ENCODE measurements at places on chromosomes 16 and 17.
A peak's percentile ranks its signal among the peaks of the same experiment; 100 is the strongest.

DNA sequence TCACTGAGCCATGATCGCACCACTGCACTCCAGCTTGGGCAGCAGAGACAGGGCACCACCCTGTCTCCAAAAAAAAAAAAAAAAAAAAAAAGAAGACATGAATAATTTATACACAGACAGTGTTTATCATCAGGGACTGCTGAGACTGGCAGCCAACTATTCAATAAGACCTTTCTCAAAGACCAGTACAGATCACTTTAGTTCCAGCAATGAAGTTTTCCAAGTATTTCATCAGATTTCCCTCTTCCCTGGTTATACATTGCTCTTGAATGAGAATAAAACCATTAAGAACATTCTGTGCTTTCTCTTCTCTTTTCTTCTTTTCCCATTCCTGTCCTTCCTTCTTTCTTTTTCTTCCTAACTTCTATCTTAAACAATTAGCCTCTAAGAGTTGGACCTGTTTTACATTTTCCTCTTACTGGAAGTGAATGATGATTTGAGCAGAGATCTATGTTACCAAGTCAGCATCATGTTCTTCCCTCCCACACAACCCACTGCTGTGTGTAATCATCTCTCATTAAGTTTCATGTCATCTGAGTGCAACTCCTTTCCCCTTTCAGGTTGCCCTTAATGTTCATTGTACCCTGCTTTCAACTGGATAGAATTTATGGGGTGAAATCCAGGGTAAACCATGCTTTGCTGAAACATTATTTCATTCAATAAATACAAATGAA is 35.9 kb upstream of the SMIM36 start:
- DNase-seq = no peak

GRCh38 chr16:53429221-53429943 is 4.9 kb upstream of the RBL2 start:
- peak; percentile 14 for DNase-seq

GRCh38 chr17:77428020-77428748 is 287.4 kb downstream of the SEC14L1 start:
- no peak for DNase-seq

DNA sequence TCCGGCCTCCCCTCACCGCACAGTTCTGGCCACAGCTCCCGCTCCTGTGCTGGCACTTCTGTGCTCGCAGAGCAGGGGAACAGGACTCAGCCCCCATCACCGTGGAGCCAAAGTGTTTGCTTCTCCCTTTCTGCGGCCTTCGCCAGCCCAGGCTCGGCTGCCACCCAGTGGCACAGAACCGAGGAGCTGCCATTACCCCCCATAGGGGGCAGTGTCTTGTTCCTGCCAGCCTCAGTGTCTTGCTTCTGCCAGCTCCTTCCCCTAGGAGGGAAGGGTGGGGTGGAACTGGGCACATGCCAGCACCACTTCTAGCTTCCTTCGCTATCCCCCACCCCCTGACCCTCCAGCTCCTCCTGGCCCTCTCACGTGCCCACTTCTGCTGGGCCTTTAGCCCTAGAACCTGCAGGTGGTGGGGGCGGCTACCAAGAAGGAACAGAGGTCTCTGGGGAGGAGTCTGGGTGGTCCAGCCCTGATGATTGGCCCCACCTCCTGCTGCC is 645 bp upstream of the ELMO3 start:
- DNase-seq = no peak

DNA sequence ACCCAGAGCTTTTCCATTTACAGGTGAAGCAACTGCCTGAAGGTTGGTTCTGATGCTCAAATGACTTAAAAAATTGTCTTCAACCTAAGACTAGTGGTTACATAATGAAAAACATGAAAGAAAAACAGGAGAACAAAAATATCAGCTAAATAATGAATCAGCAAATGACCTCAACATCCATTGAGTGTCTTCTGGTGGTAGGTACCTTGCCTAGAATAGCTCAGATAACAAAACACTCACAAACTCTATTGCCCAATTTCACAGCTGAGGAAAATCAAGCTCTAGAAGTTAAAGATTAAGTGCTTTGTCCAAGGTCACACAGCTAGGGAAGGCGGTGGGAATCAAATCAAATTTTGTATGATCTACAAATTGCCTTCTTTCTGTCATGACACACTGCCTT is 304.6 kb upstream of the CDH11 start:
- no peak for DNase-seq

- no peak for DNase-seq
These were observed 18.5 kb upstream of the KCTD5 start for GRCh38 chr16:2663553-2664546.

- DNase-seq = no peak
These were observed 34.9 kb downstream of the WNT9B start for GRCh38 chr17:46886310-46886663.

DNA sequence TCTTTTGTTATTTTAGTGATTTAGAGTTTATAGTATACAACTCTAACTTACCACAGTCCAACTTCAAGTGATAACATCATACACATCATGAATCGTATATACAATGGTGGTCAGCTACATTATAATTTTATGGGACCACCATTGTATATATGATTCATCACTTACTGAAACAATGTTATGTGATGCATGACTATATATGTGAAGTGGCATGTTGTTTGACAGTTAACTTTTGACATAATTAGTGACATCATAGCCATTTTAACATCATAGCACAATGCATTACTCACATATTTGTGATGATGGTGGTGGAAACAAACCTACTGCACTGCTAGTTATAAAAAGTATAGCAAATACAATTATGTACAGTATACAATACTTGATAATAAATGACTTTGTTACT is 21.9 kb downstream of the DYNLL2 start:
- no peak for DNase-seq

DNA sequence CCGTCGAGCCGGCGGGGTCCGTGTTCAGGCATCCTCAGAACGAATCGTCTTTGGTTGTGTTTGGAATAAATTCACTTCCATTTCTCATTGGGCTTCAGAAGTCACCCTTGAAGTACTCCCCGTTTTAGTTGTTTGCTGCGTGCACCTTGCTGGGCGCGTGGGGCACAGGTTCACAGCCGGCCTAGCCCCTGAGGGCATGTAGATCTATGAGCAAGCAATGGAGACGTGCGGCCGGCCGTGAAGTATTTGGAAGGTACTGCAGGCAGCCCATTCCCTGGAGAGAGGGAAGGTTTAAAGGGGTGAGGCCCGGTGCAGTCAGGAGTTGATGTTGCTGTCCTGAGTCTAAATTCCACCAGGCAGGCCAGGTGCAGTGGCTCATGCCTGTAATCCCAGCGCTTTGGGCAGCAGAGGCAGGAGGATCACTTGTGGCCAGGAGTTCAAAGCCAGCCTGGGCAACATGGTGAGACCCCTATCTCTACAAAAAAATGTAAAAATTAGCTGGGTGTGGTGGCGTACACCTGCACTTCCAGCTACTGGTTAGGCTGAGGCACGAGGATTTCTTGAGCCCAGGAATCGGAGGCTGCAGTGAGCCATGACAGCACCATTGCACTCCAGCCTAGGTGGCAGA is 714 bp downstream of the ACSF3 start:
- DNase-seq = no peak

DNA sequence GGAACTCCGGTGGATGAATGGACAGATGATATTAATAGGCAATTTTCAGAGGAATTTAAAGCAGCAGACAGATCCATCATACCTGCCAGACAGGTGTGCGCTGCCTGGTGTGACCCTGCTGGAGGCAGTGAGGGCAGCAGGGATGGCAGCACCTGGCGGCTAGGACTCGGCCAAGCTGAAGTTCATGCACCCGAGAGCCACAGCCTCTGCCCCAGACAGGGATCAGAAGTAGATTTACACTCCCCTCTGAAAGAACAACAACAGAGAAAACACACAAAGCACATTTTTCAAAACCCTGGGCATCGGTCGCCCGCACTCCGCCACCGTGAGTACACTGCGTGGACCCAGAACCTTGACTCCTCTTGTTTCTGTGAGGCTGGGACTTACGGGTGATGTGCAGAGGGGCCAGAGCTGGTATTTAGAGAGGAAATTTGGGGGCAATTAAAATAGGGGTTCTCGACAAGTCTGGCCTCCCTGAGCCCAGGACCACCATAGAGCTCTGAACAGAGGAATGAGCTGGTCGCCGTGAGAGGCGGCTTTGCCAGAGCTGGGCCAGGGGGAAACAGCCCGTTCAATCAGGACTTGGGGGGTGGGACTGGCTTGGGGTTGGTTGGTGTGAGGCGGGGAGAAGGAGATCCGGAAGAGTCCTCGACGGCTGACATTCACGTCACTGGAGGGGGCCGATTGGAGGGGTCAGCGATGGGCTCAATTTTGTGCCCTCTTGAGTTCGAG is 101.0 kb downstream of the METRNL start:
- DNase-seq = no peak

DNA sequence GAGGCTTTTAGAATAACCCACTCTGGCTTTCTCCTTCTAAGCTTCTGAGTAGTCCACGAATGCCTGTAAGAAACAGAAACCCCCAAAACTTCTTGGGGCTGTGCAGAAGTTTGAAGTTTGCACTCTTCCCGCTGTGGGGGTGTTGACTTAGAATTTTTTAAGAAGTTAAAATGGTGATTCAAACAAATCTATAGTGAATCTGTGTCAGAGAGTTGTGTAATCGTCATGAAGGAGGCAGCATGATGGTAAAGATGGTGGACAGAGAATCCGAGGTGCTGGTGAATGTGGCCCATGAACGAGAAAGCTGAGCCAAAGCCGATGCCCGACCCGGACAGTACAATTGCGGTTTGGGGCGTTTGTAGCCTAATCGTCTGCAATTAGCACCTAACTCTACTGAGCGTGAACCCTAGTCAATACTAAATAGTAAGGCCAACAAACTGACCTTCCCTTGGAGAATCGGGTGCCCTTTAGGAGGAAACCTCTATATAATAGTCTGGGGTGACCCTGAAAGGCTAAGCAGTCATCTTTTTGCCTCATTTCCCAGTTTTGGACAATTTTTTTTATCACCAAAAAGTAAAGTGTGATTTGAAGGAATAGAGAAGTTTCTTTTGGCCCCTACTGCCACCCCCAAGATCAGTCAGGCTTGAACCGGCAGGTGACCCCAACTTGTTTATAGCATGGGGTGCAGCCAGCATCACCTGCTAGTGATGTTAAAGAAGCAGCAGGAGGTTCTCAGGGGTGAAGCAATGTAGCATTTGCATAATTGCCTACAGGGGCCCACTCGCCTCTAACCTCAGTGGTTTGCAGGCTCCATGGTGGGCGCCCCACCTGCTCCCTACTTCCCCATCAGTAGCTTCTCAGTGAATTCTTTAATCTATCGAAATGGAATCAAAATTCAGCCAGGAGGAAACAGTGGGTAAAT is 11.2 kb downstream of the IRF8 start:
- DNase-seq = no peak

DNA sequence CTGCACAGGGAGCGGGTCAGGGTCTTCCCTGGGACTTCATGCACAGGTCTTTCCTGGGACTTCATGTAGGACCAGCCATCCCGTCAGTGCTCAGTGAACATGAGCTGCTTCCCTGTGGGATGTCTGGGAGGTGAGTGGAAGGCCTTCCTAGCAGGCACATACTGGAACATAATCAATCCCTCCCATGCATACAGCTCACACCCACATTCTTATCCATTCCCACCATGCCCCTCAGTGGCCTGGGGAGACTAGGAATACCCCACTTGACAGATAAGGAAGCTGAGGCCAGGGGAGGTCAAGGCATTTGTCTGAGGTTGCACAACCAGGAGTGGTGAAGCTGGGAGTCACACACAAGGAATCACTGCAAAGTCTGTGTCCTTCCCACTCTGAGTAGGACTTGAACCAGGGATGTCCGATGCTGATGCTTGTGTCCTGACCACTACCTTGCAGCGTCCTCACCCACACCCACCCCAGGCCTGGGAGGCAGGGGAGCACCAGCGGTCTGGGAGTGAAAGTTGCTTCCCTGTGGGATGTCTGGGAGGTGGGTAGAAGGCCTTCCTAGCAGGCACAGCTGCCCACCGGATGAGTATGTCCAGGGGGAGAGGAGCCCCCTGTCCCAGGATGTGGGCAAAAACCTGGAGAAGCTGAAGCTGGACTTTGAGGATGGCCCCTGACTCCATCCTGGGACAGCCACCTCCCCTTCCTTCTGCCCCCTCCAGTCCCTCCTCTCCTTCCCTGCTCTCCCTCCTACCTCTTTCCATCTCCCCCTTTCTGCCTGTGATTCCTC is 1.0 kb upstream of the NLRC5 start:
- no peak for DNase-seq

GRCh38 chr17:39352986-39353385 is 48.4 kb downstream of the FBXL20 start:
- no peak for DNase-seq

DNA sequence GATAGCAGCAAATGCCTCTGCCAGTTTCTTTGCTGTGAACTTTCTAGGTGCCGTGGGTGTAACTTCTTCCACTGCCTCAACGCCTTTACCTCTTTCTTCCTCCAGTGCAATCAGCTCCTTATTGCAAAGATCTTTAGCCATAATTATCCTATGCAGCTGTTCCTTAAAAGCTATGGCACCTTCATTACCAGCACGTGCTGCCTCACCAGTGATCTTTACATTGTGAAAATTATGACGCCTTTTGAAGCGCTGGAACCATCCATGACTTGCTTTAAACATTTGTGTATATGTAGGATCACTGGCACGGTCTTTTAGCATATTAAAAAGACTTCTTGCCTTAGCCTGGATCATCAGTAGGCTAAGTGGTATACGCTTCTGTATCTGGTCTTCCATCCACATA is 8.0 kb downstream of the PTRH2 start:
- no peak for DNase-seq

GRCh38 chr17:39871801-39872200 is 3.8 kb downstream of the ZPBP2 start:
- DNase-seq = no peak

GRCh38 chr16:89442588-89442987 is 47.8 kb downstream of the ANKRD11 start:
- no peak for DNase-seq

GRCh38 chr16:22926105-22926751 is 112.3 kb downstream of the HS3ST2 start:
- no peak for DNase-seq

DNA sequence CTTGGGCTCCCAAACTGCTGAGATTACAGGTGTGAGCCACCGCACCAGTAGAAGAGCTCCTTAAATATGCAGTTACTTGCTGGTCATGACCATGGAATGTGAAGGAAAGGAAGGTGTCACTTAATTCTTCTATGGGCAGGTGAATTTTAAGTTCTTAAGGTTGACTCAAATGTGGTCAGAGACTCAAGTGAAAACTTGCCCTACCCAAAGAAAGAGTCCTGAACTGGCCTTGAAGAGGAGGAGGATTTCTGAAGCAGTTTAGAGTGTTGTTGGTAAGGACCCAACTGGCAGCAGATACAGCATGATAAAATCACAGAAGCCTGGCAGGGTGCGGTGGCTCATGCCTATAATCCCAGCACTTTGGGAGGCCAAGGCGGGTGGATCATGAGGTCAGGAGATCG is 29.4 kb downstream of the CHD9 start:
- no peak for DNase-seq

- DNase-seq = peak; percentile 12
These were observed 445 bp upstream of the DBNDD1 start for GRCh38 chr16:90019543-90020259.

GRCh38 chr16:12362482-12363458 is 386.2 kb downstream of the SNX29 start:
- no peak for DNase-seq

GRCh38 chr16:1639282-1639681 is 27.1 kb downstream of the CRAMP1 start:
- DNase-seq = no peak

All from retinal pigment epithelial cell (primary cell).